ENCODE measurements at places on chromosomes 1 and 21.
A peak's percentile ranks its signal among the peaks of the same experiment; 100 is the strongest.

GRCh38 chr1:106063510-106063909 lies 993.0 kb upstream of the PRMT6 start:
- ATAC-seq: no peak

GRCh38 chr1:203058676-203058935 lies 27.2 kb downstream of the MYOG start:
- no peak for ATAC-seq

GRCh38 chr1:108645564-108646184 lies 15.2 kb downstream of the HENMT1 start:
- no peak for ATAC-seq

DNA sequence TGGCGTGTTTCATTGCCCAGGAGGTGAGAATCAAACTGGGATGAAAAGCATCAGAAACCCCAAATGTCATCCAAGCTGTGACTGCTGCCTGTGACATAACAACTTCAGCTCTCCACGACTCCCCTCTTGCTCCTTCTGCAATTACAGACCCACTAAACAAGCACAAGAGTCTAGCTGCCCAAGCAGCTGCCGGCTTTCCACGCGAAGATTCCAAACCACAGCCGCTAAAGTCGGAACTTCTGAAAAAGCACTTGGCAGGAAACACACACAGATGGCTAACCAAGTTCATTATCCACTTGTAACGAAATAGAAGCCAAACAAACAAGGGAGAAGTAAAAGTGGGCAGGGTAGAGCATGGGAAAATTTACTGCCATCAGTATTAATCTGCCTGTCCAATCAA lies 198.1 kb downstream of the SLC35F3 start:
- ATAC-seq: no peak

GRCh38 chr1:25526753-25527152 lies 16.7 kb upstream of the LDLRAP1 start:
- no peak for ATAC-seq

DNA sequence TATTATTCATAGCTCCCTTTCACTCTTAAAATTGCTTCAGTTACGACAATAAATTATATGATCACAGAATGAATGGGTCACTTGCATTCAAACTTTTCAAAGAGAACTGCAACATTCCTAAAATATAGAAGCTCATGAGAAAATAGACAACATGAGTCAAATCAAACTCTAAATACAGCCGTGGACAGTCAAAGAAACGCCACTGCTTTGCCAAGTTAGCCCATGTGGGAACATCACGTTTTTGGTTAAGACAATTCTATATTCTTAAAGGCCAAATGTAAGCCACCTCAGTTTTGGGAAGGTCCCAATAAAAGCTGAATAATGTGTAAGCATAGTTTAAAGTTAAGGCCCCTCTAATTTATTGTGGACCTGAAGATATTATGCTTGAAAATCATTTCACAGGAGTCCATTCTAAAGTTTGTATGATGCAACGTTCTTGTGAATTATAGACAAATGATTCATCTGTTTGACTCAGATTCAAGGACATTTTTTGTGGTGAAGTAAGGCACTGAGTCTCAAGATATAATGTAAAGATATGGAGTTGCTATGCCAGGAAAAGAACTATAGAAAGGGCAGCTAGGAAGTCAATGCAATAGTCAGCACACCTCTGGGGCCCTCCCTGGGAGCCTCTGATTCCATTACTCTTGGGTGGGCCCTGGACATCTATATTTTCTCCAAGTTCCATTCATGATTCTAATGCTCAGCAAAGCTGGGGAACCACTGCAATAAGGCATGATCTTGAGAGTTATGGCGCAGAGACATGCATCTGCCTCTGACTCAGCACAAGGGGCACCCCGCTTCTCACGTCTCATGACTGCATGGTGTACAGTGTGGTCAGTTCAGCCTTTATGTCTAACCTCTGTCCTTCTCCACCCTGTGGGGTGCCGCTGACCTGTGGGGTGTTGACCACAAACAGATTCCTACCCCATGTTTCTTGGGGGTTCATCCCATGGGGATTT lies 33.9 kb downstream of the ETS2 start:
- ATAC-seq: peak; percentile 80

- peak; percentile 96 for ATAC-seq
Observed at GRCh38 chr1:150507912-150508864, at the start of gene ECM1. Gene ECM1, plus strand, starts transcription at chr1:150508109. Its CDS starts 101 bp downstream, at chr1:150508210.

DNA sequence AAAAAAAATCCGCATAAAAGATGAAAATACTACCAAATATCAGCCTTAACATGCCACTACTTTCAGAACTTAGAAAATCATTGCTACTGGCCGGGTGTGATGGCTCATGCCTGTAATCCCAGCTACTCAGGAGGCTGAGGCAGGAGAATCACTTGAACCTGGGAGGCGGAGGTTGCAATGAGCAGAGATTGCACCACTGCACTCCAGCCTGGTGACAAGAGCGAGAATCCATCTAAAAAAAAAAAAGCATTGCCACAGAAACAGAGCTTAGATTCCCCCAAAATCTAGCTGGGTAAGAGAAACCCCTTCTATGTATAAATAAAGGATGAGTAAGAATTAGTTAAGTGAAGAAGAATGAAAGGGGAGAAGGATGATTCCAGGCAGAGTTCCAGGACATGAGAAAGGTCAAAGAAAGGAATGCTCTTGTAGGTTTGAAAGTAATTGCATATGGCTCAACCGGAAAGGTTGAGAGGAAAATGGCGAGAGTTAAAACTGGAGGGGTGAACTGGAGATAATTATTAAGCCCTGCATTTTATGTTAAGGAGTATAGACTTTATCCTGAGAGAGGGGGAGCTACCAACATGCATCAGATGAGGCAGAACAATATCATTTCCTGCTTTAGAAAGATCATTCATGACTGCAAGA lies 19.7 kb upstream of the NRDC start:
- peak; percentile 72 for ATAC-seq

GRCh38 chr1:113035086-113035485 lies 37.9 kb upstream of the LRIG2 start:
- no peak for ATAC-seq

- peak; percentile 82 for ATAC-seq
Observed at GRCh38 chr1:236064674-236065508, at the start of gene NID1. Gene NID1, minus strand, starts transcription at chr1:236065090. Its CDS starts 11 bp downstream, at chr1:236065079.

DNA sequence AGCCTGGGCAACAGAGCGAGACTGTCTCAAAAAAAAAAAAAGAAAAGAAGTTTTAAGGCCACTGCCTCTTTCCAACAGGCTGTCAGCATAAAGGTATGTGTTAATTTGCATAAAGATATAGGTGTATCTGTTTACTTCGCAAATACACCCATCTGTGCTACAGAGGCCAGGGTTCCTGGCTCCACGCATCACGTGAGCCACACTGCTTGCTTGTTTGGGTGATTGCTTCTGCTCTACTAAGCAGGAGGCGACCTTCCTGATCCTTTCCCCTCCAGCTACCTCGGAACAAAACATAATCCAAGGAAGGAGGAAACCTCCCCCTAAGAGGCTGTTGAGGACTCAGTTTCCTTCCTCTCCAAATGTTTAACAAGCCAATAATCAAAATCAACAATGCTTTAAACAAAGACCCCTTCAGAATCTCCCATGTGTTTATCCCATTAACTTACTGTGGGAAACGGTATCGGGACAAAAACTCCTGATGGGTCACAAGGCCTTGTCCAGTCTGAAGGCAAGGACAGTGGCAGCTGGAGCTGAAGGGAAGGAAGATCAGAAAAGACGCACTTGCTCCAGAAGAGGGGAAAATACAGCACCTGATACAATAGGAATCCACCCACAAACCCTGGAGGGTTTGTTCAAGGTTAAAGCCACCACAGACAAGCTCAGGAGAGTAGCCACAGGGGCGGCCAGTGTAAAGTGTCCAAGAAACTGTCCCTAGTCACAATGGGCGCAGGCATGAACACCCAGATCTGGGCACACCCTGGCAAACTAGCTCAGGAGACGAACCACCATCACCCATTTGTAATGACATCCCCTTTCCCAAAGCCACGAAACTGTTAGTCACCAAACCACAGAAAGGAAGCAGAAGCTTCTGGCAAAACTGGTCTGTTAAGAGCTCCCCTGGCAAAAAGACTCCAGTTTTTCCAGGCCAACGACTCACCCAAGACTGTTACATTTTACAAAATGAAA lies 17.2 kb downstream of the CTNNBIP1 start:
- peak; percentile 52 for ATAC-seq

DNA sequence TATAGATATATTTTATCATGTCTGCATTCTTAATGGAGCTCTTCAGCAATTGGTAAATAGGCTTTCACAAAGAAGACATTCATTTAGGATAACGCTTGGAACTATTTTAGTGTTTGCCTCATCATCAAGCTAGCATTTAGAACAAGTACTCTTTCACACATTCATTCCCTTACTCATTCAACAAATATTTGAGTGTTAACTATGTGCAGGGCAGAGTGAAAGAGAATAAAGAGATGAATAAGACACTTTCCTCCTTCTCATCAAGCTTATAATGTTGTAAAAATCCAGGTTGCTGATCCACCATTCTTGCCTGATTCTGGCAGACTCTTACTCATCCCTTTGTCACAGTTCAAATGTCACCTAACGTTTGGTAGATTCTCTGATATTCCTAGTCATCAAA lies 386.3 kb upstream of the BEND5 start:
- peak; percentile 19 for ATAC-seq

GRCh38 chr1:38153066-38153777 lies 106.6 kb upstream of the POU3F1 start:
- no peak for ATAC-seq

GRCh38 chr1:108190001-108190634 lies 10.0 kb downstream of the SLC25A24 start:
- ATAC-seq: no peak

DNA sequence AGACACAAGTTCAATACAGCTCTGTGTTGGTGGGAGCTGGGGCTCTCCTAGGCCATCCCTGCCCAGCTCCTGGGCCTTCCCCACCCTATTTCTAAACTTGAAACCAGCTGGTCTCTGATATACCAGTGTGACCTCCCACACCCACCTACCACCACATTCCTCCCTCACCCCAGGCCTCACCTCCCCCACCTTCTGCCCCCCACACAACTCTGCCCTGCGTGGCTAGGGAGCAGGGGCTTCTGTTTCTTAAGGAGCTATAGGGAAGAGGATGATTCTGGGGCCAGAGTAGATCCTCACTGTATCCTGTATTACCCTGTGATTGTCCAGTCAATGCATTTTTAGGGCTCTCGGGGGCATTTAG lies 16.5 kb downstream of the NES start:
- peak; percentile 23 for ATAC-seq

Data from SK-N-SH treated with all-trans-retinoic acid at 6 μM for 48 hours (cell line).